Fibroblast of pulmonary artery (primary cell): ENCODE measurements at places on chromosomes 1 and 21.

- peak; percentile 79 for DNase-seq
These were observed 143.4 kb downstream of the ZZZ3 start for GRCh38 chr1:77538956-77539518.

DNA sequence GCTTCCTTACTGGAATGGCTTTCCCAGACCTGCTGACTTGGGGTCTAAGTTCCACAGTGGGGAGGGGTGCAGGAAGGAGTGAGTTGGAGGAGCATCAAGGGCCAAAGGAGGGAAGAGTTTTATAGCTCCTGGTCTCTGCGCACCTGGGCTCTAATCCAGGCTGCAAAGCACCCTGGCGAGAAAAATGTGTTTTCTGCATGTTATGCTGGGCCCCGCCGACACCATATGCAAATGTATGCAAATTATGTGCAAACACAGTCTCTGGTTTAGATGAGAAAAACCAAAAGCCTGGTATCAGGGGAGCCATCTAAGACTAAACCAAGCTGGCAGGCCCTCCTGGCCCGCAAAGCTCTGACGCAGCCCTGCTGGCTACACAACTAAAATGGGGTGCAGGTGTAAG lies 95.0 kb downstream of the VWA5B1 start:
- DNase-seq = no peak

DNA sequence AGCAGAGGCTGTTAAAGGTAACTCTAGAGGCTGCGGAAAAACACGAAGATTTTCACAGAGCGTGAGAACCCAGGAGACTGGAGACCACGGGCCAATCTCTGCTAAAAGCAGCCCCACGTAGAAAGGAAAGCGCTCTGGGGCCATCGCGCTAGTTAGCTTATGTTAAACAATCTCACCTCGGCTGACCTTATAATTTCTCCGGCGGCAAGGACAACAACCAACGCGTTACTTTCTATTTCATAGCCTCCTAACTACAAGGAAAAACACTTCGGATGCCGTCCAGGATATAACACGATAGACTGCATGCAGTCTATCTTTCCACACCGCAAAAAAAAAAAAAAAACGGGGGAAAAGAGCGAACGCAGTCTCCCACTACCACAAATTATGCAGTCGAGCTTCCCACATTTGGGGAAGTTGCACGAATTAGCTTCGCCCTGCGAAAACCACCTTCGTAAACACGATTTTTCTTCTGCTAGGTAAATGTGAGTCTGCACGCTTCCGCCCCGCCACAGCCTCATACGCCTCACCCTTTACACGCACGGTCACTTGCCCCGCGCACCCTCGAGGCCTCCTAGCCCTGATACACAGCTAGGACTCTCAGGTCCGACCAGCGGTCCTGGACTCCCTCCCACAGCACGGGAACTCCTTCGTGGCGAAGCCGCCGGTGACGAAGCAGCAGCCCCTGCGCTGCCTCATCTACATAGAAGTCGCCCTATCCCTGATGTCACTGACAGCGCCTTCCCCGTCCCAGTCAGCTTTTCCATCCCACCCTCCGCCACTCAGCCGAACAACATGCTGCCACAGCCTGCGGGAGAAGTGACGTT lies 87.8 kb downstream of the PRKAB2 start:
- peak; percentile 91 for DNase-seq

DNA sequence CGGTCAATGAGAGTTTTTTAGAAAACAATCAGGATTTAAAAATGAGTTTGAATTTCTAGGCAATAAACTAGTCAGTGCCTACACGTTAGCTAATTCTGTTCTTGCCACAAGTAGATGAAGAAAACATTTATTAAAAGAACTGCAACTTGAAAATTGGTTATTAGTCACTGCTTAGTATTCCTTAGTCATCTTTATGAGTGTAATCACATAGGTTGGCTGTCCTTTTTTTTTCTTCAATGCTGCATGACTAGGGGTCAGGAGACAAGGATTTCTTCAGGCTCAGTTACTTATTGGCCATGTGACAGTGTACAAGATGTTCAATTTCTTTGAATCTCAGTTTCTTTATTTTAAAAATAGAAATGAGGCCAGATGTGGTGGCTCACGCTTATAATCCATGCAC lies 17.1 kb downstream of the SOAT1 start:
- peak; percentile 57 for DNase-seq

- no peak for DNase-seq
These were observed 162.4 kb upstream of the BEND5 start for GRCh38 chr1:48939042-48939441.

DNA sequence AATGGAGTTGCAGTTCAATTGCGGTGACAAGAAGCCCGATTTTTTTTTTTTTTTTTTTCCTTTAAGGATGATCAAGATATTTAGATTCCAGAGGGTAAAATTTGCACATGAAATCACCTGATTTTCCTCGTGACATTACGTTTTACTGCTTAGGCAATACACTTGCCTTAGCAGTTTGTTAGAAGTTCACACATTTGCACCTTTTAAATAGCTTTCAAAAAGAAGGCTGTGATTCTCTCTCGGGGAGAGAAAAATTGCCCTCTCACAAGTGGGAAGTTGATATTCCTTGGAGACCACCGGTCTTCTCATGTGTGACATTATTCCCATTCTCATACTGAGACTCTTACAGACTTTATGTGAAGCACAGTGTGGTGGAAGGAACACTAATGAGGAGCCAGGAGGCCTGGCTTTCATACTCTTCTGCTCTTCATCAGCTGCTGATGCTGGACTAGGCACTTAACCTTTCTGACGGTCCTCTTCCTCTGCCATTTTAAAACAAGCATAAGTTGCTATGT lies 69.8 kb upstream of the HSPA13 start:
- DNase-seq = no peak

DNA sequence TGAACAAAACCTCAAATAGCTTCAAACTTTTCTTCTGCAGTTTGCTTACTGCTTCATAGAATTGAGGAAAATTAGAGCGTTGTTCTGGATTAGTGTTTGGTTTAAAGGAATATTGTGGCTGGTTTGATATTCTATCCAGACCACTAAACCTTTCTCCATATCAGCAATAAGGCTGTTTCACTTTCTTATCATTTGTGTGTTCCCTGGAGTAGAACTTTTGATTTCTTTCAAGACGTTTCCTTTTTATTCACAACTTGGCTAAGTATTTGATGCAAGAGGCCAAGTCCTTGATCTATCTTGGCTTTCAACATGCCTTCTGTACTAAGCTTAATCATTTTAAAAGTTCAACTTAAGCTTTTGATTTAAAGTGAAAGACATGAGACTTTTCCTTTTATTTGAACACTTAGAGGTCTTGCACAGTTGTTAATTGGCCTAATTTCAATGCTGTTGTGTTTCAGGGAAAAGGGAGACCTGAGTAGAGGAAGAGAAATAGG lies 359.1 kb downstream of the S1PR1 start:
- DNase-seq = no peak
